ENCODE measurements at places on chromosomes 4 and X.

DNA sequence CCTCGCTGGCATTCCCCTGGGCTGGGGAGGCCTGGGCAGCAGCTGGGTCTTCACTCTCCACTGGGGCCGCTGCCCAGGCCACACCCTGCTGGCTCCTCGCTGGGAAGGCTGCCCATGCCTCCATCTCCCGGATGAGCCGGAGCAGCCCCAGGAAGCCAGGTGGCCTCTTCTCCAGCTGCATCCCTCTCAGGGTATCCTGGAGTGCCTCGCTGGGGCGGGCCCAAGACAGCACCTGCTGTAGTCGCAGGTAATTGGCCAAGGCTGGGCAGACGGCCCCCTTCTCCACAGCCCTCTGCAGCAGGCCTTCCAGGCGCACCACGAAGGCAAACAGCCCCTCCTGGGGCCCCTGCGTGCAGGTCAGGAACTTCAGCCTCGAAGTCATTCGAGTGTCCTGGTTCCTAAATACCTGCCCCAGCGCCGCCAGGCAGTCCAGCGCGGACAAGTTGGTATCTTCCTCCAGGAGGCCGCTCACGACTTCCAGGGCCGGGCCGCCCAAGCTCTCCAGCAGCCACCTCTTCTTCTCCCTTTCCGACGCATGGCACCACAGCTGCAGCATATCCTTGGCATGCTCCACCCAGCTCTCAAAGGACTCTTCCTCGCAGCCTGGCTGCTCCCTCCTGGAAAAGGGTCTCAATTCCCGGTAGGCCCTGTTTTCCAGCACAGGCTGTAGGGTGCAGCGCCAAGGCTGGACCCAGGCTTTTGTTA lies 3.7 kb downstream of the PNMA6E start:
- no peak for DNase-seq

DNA sequence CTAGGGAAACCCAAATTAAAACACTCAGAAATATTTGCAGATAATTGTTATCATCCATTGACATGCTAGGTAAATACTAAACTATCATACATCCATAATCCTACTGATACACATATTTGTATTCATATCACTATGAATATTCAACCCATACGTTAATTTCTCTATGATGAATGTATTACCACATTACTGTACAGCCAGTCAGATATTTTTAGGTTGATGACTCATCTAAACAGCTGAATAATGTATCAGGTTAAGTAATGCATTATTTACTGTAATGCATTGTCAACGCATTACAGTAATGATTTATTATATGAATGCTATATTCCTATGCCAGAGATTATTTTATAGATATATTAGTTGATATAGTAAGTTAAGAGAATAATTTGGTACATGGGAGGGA lies 37.1 kb downstream of the VEGFC start:
- DNase-seq: no peak

- no peak for DNase-seq
These were observed 243.8 kb downstream of the RAPGEF2 start for GRCh38 chr4:159346681-159347080.

- DNase-seq: no peak
These were observed 82.4 kb downstream of the MTNR1A start for GRCh38 chr4:186472948-186473347.

DNA sequence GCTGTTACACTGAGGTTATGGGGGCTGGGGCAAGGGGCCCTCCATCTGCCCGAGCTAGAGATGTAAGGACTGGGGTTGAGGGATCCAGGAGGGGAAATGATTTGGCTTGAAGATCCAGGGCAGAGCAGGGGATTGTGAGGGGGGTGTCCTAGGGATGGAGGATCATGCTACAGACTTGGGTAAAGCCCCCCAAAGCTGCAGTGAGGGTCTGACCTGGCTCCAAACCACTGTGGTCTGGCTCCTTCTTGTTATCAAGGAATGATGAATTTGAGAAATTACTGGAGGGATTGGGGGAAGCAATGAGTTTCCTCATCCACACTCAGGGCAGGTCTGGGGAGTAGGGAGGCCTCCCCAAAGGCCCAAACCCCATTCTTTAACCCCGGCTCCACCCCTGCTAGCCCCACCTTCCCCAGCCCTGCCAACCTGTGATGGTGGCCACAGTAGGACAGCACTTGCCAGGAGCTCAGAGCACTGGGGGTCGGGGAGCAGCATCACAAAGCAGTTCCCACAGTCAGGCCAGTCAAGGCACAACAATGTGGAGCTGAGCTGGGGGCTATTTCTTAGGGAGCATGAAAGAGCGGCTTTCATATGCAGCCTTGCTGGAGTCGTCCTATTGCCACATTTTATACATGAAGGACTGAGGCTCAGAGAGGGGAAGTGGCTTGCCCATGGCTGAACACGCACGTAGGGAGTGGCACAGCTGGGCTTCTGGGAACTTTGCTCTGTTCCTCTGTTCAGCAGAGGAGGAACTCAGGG lies 165.5 kb downstream of the EFNB1 start:
- DNase-seq: no peak

GRCh38 chrX:39018541-39018940 lies 217.3 kb downstream of the MID1IP1 start:
- no peak for DNase-seq

DNA sequence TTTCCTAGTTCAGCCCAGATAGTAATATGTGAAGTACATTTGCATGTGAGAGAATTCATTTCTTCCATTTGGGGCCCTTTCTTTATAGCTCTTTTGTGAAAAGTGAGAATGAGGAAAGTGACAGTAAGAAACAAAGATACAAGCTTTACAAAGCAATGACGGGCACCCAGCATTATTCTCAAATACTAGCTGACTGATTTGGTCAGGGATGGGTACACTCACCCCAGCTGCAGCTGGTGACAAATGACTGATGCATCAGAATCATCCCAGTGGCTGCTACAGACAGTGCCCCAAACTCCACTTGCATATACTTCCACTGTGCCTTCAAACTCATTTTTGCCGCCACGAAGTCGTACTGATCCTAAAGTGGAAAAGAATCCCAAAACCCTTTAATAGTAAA lies 14.8 kb downstream of the PRSS12 start:
- DNase-seq: no peak

DNA sequence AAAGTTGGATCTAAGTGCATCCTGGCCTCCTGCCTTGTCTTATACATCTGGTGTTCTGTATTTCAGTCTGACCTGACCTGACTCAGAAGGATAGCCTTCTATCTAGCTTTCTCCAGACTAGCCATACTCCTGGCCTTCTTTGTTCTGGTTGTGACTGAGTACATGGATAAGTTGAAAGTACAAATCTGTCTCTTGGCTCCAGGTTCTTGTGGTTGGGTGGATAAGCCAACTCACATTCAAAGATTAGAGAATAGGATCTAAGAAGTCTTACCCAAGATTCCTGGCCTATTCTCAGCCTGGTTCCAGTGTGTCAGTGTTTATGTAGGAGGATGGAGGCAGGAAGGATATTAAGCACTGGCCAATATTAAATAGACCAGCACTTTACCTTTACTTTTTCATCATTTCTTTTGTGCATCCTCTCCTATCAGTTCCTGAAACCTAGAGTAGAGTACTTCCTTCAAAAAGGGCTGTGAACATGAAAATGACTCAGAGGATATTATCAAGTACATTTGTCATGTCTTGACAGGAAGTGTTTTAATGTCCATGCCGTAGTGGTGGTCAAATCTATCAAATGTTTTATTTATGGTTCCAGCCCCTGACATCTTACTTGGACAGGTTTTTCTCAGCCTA lies 123.5 kb downstream of the IL15 start:
- DNase-seq: no peak

GRCh38 chrX:16671005-16671404 lies 21.0 kb downstream of the S100G start:
- no peak for DNase-seq

DNA sequence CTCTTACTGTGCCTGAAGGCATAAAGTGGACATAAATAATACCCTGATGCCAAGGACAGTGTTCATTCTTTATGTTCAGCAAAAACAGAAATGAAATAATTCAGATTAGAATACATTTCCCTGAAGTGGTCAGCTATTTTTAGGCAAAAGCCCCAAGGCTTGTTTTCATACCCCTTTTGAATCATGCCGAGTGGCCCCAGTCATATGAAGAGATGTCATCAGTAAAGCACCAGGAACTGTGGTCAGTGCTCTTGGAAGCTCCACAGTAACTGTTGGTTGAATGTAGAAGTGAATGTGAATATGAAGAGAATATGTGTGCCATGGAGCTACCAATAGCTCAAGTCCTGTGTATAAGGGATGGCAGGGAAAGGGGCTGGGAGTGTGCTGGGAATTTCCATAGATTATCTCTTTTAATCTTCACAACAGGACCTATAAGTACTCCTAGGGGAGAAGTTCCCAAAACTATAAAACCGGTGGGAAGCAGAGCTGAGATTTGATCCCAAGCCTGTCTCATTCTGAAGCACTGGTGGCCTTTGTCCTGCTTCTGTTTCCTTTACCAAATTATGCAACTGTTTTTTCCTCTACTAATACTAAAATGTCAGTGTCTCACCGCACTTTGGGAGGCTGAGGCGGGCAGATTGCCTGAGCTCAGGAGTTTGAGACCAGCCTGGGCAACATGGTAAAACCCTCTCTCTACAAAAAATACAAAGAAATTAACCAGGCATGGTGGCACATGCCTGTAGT lies 52.6 kb downstream of the FNIP2 start:
- peak; percentile 43 for DNase-seq

- DNase-seq: peak; percentile 27
These were observed 72.8 kb upstream of the MTNR1A start for GRCh38 chr4:186628058-186628711.

DNA sequence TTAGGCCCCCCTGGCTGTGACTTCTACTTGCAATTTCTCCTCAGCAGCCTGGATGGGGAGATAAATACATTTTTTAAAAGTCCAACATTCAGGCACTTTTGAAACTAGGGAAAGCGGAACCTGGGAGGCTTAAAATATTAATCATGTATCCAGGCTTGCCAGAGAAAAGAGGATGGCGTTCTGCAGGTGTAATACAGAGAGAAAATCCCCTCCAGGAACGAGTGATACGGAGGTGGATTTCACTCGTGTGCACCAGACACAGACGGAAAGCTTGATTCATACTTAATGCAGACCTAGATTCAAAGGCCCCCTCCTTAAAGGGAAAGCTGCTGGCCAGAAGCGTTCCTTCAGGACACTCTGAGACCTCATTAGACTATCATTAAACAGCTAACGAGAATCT lies 354.0 kb upstream of the BOD1L1 start:
- DNase-seq: no peak

GRCh38 chr4:26132858-26133257 lies 188.0 kb upstream of the RBPJ start:
- DNase-seq: no peak

DNA sequence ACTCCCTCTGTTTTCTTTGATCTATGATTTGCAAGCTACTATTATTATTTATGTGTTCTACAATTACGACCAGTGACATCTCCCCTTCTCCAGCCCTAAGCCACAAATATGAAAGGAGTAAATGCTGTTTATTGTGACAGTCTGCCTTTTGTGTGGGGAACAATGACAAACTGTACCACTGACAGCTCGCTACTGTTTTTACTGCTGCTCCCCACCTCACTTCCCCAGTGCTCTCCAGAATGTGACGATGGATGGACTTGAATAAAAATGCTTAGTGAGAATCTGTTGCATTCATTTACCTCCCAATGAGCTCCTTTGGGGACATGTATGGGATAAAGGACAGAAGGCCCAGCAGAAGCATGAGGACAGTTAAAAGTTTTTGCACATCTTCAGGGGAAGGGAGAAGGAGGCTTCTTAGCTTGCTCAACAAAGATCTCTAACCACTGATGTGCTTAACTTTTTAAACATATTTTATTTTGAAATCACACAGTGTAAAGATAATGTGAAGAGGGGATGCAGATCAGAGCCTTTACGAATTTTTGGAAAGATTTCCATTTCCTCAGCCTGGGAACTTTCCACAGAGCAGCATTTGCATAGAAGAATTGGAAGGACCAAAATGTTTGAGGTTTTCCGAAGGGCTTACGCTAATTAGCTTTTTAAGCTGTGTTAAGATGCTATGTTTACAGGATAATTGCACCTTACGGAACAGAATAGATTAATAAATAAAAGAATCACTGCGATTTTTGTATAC lies 485.1 kb upstream of the TENM3 start:
- DNase-seq: no peak

DNA sequence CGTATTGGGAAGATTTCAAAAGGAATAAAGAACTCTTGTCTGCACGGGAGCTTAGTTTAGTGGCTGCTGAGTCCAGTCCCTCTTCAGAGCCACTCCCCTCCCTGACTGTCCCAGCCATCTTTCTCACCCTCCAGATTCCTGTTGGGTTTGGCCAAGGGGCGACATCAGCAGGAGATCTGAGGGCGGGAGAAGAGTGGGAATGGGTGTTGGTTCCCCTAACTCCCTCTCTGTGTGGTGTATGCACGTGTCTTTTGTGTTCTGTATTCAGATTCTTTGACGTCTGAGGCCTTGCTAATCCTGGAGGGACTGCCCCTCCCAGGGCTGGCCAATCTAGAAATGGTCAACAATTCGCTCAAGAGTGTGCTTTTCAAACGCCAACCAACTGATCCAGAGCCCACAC lies 37.4 kb downstream of the CYTL1 start:
- no peak for DNase-seq

DNA sequence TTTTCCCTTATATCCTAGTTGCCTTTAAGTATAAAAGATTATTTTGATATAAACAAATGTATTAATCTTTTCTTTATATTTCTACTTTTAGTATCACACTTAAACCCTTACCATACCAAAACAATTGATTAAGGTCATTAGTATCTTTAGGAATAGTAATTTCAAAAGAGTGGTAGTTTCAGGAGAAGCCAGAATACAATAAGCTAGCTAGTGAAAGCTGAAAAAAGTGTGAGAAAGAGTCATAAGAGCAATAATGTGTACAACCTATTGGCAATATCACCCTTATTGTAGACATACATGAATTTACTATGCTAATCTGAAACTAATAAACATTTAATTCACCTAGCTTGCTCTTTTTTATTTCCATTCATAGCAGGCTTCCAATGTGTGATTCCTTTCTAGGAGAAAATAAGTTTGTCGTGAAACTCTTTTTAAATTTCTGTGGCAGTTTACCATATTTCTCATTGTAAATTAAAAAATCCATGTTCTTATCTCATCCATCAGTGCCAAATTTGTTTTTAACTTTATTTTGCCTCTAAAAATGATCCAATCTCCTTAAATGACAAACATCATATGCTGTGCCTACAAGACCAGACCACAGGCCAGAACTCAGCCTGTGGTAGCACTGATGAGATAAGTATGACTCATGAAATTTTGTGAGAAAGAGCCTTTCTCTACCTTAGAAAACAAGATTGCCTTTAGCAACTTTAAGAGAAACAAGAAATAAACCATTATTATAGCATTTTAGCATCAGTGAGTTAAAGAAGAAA lies 8.1 kb downstream of the NEK1 start:
- no peak for DNase-seq

GRCh38 chr4:24928708-24929107 lies 15.9 kb upstream of the CCDC149 start:
- no peak for DNase-seq

- DNase-seq: no peak
These were observed 100.2 kb upstream of the CXCL13 start for GRCh38 chr4:77505275-77505957.

- DNase-seq: no peak
These were observed 197.7 kb downstream of the INPP4B start for GRCh38 chr4:142648378-142648777.

- DNase-seq: no peak
These were observed 17.4 kb upstream of the RAB40A start for GRCh38 chrX:103536732-103537131.
